ENCODE measurements at places on chromosomes 11 and 22.

- DNase-seq: no peak
Measured at GRCh38 chr11:93846411-93846810, 4.0 kb downstream of the VSTM5 start.

GRCh38 chr22:28103596-28103995 is 184.5 kb upstream of the PITPNB start:
- DNase-seq: no peak

GRCh38 chr11:2539371-2540222 is 94.8 kb downstream of the KCNQ1 start:
- no peak for DNase-seq

DNA sequence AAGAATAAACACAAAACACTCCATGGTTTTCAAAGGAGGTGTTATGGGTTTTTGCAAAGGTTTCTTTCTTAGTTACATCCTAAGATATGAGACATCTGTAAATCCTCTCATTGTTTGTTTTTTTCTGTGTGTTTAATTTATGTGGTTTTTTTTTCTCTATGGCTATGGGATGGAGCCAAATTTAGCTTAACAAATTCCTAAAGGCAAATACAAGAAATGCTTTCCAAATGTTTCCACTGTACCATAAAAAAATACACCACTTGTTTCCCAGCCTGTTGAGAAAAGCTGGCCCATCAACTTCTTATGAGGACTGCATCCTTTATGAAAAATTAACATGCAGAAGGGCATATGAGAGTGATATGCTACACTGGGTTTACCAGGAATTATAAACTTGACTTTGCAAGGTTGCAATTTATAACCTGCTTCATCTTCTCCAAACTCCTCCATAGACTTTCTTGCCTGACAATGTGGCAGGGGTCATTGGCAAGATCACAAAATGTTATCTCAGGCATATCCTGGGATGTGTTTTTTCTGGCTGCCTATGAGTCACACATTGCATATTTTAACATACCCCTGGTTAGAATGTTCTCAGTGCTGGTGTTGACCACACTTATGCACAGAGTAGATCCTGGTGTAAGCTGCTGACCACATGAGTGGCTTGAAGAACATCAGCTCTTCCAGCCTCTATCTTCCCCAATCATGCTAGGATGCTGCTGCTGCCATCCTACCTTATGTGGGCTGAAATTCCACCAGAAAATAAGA is 137.6 kb upstream of the TTC12 start:
- DNase-seq: no peak

GRCh38 chr11:13117344-13117743 is 108.2 kb downstream of the RASSF10 start:
- DNase-seq: no peak

- no peak for DNase-seq
Measured at GRCh38 chr11:102653744-102654291, 28.7 kb upstream of the MMP20 start.

DNA sequence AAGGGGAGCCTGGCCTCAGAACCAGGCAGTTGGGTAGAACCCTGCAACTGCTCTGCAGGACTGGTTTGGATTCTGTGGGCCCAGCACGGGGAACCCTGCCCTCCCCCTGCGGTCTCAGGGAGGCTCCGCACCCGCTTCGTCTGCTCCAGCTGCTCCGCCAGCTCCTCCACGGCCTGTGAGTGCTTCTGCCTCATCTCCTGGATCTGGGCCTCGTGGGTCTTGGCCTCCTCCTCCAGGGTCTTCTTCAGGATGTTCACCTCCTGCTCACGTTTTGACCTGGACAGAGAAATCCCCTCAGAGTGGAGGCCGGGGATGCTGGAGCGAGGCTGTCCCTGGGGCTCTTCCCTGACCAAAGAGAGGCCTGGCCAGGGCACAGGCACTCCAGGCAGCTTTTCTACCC is 41.9 kb downstream of the APOL1 start:
- no peak for DNase-seq

DNA sequence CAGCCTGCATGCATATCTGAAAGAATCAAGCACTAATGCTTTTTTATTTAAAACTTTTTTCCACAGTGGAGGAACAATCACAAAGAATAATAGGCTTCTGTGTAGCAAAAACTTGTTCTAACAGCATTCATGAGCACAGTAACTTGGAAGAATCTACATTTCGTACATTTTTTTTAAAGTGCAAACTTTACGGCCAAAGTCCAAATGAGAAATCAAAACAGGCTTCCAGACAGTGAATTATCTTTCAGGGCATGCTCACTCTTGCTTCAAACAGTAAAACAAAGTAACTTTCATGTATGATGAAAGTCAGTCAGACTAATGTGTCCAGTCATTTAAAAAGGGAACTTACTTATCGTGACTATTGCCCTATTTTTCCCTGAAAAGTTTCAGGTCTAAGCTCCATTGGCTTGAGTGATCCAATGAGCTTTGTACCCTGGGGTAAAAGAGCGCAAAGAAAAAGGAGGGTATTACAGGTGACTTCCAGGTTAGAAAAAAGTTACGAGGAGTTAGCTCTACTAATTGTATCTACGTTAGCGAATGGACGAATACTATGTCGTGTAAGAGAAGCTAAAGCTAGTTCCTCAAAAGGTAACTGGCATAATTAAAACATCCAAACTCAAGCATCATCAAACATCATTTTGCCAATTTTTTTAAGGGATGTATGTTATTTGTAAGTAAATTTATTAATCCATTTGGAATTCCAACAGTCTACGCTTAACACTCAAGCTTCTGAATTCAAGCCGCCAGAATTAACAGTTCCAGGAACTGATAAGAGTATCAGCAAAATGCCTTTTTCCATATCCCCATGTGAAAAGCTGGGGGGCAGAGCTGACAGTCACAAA is 1.7 kb downstream of the PICALM start:
- DNase-seq: no peak

GRCh38 chr11:40998920-40999319 is 460.5 kb downstream of the LRRC4C start:
- no peak for DNase-seq

- no peak for DNase-seq
Measured at GRCh38 chr11:19460718-19461405, 220.1 kb upstream of the E2F8 start.

GRCh38 chr11:86159581-86159891 is 85.0 kb upstream of the EED start:
- DNase-seq: no peak

DNA sequence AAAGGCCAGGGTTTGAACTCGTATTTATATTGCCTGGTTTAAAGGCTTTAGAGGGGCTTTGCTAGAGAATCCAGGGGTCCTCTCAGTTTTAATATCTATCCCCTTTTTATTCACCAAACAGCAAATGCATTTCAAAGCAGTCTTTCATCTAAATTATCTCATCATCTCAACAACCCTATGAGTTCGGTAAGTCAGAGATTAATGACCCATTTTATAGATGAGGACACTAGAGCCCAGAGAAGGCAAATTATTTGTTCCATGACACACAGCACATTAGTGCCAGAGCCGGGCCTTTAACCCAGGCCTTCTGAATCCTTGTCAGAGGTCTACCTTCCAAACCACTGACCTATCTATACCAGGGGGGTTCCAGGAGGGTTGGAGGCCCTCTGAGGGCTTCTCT is 16.8 kb upstream of the YWHAH start:
- DNase-seq: no peak

DNA sequence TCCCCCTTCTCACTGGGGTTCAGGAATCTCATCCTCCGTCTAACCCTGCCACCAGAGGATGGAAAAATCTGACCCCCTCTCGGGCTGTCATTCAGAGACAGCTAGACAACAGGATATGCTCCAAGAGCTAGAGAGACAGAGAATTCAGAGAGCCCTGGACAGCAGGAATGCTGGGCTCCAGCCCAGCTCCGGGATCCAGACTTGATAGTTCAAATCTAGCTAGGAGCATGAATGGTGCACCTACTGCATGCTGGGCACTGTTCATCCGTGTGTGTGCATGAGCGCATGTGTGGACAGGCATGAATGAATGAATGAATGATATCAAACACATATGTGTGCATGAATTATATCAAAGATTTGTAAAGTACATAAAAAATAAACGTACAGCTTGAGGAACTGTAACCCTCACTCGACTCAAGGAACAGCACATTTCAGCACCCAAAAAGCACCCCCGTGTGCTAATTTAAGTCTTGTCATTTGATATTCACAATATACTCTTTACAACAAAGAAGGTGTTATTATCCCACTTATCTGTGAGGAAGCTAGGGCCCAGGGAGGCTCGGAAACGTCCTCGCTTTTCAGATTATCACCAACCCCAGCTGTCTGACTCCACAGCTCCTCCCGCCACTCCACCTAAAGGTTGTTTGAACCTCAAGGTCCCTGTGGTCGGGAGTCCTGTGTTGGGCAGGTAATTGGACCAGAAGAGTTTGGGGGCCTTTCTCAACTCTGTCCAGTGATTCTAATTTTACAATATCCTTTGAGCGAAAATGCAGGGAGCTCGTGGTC is 640 bp upstream of the VSIG10L2 start:
- no peak for DNase-seq

DNA sequence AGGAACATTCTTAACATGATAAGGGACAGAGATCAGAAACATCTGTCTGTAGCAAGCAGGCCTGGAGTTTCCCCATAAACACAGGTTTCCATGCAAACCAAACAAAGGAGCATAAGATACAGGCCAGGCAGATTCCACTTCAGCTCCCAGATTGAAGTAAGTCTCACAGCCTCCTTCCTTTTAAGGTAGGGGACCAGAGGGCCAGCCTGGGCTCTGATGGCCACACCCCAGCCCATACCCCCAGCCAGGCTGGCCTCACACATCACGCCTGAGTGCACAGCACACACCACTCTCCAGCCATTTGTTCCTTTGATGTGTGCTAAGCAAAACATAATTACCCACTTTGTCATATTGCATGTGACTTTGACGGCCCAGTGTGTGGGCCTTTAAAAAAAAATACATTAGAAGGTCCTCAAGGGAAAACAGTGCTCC is 518.7 kb downstream of the NTM start:
- no peak for DNase-seq

DNA sequence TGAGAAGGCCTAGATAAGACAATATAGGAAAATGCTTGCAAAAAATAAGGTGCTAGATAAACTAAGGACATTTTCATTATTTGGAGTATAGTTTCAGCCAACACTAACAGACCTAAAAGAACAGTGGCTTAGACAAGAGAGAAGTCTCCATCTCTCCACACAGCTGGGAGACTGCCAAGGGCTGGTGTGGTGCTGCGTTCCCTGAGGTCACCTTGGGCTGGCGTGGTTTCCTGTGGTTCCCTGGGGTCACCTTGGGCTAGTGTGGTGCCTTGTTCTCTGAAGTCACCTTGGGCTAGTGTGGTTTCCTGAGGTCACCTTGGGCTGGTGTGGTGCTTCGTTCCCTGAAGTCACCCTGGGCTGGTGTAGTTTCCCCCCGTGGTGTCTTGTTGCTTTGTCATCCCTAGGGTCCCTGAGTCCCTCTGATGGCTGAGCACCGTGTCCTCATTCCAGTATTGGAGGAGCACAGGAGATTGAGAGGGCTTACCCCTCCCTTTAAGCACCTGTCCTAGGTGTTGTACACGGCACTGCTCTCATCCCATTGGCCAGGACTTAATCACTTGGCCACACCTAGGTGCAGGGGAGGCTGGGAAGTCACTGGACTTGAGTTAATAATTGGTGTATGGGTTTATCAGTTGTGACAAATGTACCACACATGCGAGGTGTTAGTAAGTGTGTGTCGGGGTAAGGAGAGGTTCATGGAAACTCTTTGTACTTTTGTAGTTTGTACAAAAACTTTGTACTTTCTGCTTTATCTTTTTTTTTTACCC is 14.9 kb downstream of the SAMM50 start:
- DNase-seq: no peak

- no peak for DNase-seq
Measured at GRCh38 chr22:48347311-48347710, 1480.4 kb downstream of the BRD1 start.

GRCh38 chr11:114256176-114256966 is 39.8 kb upstream of the NNMT start:
- no peak for DNase-seq

DNA sequence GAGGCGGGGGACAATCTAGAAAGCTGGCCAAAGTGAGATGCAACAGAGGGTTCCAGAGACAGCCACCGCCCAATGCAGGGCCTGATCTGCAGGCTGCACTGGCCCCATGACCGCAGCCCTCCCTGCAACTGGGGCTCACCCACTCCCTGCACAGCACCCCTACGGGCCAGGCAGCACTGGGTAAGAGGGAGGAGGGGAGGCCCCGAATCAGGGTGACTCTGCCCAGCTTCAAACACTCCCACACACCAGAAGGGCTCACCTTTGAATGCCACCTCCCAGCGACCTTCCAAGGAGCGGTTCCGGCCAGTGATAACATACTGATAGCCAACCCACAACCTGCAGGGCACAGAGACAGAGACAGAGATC is 59.3 kb downstream of the DGCR2 start:
- DNase-seq: no peak

GRCh38 chr22:32562401-32562800 is 87.8 kb downstream of the FBXO7 start:
- DNase-seq: no peak

GRCh38 chr11:97110376-97110775 is 720.6 kb downstream of the JRKL start:
- DNase-seq: no peak

DNA sequence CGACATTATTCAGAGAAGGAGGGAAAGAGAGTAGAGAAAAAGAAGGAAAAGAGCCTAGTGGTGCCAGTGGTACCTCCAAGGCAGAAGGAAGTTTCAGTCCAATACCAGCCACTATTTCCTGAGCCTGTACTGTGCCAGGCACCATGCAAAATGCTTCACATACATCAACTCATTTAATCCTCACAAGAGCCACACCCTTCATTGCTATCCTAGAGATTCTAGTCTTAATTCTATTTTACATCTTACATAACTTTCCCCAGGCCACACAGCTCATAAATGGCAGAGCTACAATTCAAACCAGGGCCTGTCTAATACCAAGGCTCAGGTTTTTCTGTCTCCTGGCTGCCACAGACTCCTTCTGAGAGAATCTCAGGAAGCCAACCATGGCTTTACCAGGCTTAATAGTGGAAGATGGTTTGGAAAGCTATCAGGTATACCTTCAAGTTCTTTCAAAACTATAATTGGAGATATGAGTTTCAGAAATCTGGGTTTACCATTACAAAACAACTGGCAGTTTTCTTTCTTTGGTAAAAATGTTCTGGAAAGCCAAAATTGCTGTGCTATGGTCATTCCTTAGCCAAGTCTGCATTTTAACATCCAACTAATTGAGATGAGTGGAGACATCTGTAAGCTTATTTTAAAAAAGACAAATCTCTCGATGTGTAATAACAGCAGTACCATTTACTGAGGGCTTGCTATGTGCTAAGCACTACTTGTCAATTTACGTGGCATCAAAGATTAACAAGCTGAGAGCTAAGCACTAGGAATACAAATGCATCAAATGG is 225.1 kb upstream of the PITPNB start:
- DNase-seq: no peak

DNA sequence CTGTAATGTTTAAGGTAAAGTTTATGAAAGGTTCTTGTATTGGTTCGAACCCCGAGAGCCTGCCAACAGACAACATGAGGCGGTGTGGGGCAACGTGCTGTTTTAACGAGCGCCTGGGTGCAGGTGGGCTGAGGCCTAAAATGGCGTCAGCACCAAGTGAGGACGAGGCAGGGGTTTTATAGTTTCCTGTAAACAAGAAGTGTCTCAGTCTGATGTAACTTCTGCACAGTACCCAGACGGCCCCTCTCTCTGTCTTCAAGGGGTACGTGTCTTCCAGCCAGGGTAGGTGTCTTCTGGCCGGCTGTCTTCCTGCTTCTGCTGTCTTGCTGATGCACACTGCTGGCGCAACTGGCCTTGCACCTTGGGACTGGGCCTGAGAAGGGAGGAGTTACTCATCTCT is 2.7 kb downstream of the PPFIBP2 start:
- no peak for DNase-seq
